Hippocampal formation (tissue), 2 donors: ENCODE measurements at places on chromosomes 3 and 15.

DNA sequence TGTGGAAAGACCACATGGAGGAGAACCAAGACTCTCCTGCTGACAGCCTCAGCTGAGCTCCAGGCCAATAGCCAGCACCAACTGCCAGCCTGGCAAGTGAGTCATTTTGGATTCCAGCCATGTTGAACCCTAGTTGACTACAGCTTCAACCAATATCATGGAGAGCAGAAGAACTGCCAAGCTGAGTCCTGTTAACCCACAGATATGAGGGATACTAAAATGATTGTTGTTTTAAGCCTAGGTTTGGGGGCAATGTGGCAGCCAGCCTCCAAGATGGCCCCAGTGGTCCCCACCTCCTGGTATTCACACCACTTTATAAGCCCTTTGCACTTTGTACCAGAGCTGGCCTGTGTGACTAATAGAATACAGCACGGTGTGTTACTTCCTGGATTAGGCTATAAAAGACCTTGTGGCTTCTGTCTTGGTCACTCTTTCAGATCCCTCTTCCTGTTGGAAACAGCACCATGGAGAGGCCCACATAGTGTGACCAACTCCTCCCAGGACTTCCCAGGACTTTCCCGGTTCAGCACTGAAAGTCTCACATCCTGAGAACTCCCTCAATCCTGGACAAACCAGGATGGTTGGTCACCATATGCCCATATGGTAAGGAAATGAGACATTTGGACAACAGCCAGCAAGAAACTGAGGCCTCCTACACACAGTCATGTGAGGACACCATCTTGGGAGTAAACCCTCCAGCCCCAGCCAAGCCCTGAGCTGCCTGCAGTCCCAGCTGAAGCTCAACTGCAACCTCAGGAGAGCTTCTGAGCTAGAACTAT, 32.4 kb upstream of the CDV3 start:
- no peak for DNase-seq

DNA sequence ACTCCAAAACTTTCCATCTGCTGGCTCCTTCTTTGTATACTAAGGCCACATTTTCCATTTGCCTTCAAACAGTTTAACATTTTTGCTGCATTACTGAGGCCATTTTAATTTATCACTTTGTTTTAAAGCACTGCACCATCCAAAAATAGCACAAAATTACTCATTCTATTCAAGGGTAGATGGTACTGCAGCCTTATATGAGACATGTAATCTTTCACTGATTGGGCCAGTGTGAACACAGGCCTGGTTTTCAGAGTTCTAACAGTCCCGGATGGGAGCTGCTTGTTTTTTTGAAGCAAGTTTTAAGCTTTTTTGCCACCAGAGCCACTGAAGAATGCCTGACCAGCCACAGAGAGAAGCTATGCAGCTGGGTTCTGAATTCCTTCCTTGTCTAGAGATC, 172.3 kb upstream of the TSC22D2 start:
- no peak for DNase-seq

GRCh38 chr15:38652183-38652794, 87.7 kb upstream of the RASGRP1 start:
- DNase-seq, result no peak

DNA sequence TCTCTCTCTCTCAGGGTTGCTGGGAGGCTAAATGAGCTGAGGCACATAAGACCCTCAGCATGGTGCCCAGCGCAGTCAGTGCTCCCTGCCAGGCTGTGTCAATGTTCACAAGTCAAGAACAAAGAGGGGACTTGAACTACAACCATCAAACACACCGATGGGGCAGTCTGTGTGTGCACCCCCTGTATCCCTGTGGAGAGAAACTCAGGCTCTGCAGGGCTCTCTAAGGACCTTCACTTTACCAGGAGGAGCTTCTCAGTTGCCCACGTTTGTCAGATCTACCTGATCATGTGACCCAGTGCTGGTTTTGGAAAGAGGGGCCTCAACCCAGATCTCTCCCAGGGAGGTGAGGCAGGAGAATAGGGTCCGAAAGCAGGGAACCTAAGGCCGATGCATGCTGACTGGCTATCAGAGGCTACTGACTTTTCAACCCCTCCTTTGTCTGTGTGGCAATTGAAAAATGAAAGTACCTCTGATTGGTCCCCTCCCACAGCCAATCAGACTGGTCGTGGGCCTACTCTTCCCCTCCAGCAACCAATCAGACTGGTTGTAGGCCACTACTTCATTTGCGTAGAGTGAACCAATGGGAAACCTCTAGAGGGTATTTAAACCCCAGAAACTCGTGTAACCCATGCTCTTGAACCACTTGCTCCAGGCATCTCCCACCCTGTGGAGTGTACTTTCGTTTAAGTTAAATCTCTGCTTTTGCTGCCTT, 34.0 kb downstream of the RHCG start:
- peak; percentile 54 for DNase-seq

DNA sequence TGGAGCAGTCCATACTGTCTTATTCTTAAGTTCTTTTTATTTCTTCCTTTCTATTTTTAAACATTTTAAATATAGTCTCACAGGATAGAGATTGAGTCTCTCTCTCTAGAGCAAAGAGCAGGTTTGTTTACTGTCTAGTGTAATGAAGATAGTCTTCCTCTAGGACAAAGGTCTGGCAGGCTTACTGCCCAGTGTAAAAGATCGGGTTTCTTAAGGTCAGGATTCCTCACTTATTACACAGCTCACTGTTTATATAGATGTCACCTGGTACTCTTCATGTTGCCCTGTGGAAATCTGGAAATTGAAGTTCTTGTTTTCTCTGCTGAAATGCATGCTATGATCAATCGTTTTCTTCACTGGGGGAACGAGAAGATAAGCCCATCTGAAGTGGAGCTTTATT, 76.0 kb downstream of the ZBBX start:
- no peak for DNase-seq

DNA sequence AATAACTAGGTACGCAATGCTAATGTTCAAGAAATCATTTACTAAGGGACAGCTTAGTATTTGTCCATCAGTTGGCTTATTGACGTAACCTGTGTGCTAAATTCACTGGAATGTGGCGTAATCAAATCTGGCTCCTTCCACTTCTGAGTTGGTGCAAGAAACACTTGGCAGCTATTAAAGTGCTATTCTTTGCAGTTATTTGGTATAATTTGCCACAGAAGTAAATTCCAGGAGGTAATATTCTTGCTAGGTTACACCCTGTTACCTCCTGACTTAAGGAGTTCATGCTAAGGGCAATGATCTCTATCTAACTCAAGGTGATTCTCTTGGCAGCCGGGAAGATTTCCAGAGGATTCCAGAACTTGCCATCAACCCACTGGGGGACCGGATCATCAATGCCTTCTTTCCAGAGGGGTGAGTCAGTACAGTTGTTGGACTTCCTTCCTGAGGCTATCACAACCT, 25.5 kb downstream of the CHP1 start:
- no peak for DNase-seq
